ENCODE measurements at places on chromosomes 3 and 15.

DNA sequence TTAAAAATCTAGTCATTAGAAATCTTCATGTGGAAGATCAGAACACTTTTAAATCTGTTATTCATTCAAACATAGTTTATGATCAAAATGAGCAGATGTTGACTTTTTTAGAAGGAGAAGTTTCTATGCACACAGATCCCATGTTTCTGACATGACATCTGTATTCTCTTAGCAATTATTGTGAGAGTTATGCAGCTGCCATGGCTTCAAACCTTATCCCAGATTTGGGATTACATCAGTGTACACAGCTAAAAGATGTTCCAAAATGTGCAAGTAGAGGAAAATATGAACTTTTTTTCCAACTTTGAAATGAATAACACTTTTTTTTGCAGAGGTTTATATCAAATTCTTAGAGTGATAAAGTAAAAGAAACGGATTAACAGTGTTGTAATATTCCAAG lies 1166.9 kb downstream of the ZPLD1 start:
- DNase-seq: no peak

DNA sequence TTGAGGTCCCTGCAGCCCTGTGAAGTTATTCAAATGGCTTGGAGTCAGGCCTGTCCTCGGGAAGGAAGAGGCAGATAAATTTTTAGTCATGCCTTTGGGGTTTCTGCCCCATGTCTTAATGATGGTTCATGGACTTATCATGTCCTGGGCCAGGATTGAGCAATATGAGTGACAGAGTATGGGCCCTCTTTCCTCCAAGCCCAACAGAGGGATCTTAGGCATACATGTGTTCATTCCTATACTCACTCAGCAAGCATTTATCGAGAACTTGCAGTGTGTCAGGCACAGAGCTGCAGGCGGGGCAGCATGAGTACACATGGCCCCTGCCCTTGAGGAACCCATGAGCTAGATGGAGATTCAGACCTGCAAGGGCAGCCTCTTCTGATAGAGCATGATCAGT lies 6.2 kb downstream of the ESYT3 start:
- DNase-seq: peak; percentile 55

- DNase-seq: no peak
These were observed 21.2 kb downstream of the ATP11B start for GRCh38 chr3:182814419-182815062.

DNA sequence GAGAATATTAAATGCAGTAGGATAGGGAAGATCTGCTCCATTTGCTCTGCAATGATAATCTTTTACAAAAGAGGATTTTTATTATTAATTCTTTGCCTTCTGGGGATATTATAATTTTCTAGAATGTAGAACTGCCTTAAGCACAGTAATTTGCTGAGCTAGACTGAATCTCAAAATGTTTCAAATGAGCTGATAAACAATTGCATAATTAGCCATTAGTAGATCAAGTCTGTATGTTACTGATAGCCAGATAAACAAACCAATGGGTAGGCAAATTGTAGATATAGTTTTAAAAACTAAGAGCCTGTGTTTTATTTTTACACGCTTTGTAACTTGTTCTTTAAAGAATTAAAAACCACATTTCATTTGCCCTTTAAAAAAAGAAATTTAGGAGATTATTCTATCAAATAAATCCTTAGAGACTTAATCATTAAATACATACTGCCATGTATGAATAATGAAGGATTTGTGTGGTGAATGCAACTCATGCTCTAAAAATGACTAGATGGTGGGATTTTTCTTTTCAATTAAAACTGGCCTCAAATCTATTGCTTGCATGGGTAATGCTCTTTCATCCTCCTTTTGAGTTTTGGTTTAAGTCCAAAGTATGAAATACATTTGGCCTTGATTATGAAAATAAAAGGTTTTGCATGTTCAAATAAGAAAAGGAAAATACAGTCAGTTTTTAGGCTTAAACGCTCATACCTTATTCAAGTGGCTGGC lies 32.6 kb upstream of the NANOGP8 start:
- DNase-seq: no peak

DNA sequence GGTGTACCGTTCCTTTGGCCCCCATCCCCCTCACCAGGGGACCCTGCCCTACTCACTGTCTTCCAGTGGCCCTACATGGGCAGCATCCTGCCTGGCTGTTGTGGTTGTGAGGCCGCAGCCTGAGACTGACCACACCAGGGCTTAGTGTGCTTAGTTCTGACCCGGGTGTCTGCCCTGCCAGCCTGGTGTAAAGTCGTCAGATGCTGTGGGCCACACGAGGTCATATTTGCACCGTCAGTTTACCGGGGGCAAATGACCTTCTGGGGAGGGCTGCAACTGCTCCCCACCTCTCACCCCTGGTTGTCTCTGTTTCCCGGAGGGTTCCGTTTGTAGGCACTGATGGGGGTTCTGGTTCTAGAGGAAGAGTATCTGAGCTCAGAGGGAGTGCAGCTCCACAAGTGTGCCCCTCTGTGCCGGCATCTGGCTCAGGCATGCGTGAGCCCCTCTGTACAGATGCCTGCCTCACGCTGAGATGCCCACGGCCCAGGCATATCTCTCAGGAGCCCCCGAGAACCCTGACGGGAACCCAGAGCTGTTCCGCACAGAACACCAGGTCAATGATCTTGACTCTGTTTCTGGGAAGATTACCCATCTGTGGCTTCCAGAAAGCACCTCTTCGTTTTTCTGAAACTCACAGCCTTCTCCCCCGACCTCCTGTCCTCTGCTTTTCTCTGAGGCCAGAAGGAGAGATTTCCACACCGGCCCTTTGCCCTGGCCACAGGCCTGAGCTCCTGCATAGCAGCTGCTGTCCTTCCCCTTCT lies 19.2 kb downstream of the KLF13 start:
- DNase-seq: no peak

GRCh38 chr15:81303244-81304225 lies 20.4 kb downstream of the STARD5 start:
- DNase-seq: no peak

DNA sequence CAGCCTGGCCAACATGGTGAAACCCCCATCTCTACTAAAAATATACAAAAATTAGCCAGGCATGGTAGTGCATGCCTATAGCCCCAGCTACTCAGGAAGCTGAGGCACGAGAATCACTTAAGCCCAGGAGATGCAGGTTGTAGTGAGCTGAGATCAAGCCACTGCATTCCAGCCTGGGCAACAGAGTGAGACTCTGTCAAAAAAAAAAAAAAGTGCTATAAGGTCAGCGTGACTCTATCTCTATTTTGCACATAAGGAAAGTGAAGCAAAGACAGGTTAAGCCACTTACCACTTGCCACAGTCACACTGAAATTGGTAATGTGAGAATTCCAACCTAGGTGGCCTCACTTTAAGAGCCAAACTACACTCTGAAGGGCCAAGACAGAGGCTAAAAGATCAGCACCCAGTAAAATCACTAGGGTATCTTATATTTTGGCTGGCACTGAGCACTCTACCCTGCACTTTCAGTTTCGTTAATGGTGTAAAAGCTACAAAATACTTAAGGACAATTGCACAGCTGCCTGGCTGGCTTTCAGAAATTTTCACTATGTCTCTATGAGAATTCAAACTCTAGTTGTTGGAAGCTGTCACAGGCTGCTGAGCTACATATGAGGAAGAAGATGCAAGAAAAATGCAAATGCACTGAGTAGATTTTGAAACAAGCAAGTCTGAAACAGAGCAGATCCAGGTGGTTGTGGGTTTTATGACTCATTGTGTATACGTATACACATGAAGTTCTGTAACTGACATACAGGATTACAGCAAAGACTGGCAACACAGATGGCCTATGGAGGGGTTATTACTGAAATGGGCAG lies 32.7 kb downstream of the TRANK1 start:
- peak; percentile 69 for DNase-seq

DNA sequence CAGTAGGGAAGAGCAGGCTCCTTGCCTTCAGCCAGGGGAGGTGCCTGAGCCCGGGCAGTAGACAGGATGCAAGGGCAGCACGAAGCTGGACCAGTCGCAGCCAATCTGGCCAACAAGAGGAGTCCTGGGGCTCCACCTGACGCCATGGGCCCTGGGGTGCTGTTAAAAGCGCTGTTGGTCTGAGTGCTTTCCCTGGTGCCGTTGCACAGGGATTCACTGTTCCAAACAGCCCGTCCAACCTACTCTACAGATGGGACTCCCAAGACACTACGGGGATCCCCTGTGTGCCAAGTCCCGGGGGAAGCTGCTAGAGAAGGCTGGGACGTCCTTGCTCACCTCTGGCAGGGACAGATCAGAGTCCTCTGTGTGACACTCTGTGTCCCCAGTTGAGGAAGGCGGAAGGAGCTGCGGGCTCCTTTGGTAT lies 632 bp downstream of the CTSH start:
- DNase-seq: no peak

GRCh38 chr3:3086239-3086638 lies 23.9 kb downstream of the IL5RA start:
- DNase-seq: no peak

GRCh38 chr3:153291059-153291685 lies 129.1 kb downstream of the RAP2B start:
- DNase-seq: peak; percentile 67

- no peak for DNase-seq
These were observed 27.8 kb downstream of the ARHGEF3 start for GRCh38 chr3:56773986-56774385.

DNA sequence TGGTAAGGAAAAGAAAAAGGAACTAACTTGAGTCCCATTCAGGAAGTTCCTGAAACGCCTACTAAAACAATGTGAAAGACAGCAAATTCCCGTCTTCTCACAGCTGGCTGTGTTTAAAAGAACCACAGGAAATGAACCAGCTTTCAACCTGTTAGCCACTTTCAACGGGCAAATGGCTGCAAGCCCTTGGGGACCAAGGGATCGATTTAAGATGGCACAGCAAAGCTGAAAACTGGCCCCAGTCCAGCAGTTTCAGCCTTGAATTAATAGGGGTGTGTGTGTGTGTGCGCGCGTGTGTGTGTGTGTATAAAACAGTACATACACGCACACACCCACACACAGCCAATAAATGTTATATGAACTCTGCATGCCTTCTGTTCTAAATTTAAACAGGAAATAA lies 168.7 kb upstream of the TMCO5A start:
- DNase-seq: no peak

DNA sequence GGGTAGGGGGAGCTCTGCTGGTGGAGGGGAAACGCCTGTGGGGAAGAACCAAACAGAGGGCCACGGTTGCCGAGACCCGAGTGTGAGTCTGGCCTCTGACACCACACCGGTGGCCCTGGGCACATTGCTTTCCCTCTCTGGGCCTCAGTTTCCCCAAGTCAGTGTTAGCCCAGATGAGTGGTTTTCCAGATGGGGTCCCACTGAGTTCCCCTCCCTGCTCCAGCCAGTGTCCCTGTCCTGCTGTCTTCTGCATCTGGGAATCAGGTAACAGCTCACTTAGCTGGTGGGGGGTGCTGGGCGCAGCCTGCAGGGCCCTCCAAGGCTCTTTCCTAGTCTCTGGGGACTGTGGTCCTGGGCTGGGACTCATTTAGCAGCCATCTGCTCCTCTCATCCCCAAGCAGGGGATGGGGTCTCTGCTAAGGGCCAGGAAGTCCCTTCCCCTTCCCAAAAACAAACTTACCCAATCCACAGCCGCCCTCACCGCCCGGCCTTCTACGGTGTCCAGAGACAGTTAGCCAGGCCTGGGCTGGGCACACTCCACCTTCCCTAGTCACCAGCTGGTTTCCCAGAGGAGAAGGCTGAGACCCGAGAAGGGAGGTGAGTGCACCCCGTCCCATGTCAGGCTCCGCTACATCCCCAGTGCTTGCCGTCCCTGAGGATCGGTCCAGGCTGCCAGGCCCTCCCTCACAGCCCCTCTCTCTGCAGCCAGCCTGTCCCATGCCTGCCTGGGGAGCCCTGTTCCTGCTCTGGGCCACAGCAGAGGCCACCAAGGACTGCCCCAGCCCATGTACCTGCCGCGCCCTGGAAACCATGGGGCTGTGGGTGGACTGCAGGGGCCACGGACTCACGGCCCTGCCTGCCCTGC lies 676 bp downstream of the GP9 start:
- DNase-seq: no peak

- DNase-seq: peak; percentile 3
These were observed 542 bp upstream of the UBAP1L start for GRCh38 chr15:65115542-65115941.

DNA sequence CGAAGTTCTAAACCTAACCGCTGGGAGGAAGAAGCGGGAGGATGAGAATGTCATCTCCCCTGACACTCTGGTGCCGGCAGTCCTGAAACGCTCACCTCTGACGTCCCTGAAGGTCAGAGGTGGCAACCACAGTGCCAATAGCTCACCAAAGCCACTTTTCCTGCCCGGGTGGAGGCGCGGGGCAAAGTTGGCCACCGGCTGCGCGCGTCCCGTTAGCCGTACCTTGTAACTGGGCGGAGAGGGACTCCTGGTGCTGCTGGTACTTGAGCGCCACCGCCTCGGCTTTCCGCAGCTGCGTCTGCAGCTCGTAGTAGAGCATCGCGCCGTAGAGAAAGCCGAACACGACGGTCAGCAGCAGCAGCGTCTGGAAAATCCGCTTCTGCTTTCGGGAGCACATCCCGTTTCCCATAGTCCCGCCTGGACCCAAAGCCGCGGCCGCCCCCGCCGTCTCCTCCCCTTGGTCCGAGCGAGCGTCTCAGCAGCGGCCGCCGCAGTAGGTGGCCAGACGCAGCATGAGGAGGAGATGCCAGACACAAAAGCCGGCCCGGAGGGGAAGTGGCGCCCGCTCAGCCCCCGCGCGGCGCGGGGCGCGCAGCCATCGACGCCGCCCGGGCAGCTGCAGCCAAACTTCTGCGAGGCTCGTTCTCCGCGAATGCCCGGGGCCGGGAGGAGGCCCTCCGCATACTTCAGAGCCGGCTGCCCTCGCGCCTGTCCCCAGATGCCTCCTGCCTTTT lies 680 bp downstream of the GOLIM4 start:
- DNase-seq: peak; percentile 87

- DNase-seq: no peak
These were observed 325.5 kb downstream of the RYR3 start for GRCh38 chr15:33636234-33636633.

DNA sequence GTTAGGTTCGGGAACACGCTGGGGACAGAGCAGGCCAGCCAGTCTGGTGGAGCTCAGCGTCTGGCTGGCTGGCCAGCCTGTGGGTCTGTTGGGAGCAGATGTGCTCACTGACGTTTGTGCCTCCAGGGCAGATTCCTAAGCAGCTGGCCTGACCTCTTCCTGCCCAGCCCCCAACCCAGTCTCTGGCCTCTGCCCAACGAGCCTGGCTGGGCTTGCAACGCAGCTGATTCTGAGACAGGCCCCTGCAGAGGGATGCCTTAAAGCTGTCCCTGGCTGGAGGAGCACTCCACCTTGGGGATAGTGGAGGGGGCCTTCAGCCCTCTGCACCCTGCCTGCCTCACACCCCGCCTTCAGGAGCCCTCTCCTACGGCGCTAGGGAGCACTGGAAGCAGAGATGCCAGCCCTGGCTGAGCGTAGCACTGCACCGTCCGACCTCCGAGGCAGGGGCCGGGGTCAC lies 46.0 kb downstream of the KLF13 start:
- DNase-seq: peak; percentile 84

- DNase-seq: no peak
These were observed 141.2 kb upstream of the SLCO3A1 start for GRCh38 chr15:91712286-91712685.

- no peak for DNase-seq
These were observed 13.8 kb downstream of the TLE3 start for GRCh38 chr15:70083946-70084345.

GRCh38 chr3:110227991-110228390 lies 843.6 kb upstream of the NECTIN3 start:
- no peak for DNase-seq

All from foreskin fibroblast (primary cell).